Activated naive CD4-positive, alpha-beta T cell treated with Interleukin-2 at 50 U/mL for 16 hours (primary cell): ENCODE measurements at places on chromosomes 13 and 19.

- DNase-seq, result no peak
Measured at GRCh38 chr13:57409121-57409520, 222.4 kb upstream of the PCDH17 start.

DNA sequence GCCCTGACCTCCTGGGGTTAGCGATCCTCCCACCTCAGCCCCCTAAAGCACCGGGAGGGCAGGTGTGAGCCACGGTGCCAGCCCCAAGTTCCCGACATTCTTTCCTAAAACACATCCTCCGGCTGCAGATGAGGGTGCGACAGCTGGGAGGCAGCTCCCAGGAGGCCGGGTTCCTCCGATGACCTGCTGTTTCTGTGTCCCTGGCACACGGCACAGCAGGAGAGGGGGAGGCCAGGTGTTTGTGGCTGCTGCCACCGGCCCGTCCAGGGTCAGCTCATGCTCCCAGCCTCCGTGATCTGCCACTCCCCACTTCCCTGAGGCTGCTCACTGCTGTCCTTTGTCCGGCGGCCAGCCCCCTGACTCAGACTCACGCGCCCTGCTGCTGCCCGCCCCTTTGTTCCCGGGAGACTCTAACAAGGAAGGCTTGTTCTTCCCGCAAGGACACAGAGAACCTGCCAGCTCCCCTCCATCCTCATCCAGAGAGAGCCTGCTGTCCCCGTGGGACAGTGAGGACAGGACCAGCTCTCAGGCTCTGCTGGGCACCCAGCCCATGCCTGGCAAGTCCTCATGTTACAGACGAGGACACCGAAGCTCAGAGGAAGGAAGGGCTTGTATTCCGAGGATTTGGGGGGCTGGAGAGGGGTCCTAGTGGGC lies 10.6 kb upstream of the MADCAM1 start:
- no peak for DNase-seq

GRCh38 chr13:24203273-24203672 lies 42.8 kb downstream of the SPATA13 start:
- DNase-seq, result no peak

GRCh38 chr19:51027873-51028272 lies 1.5 kb upstream of the KLK11 start:
- DNase-seq, result no peak

GRCh38 chr13:106371024-106371423 lies 164.4 kb downstream of the EFNB2 start:
- no peak for DNase-seq

DNA sequence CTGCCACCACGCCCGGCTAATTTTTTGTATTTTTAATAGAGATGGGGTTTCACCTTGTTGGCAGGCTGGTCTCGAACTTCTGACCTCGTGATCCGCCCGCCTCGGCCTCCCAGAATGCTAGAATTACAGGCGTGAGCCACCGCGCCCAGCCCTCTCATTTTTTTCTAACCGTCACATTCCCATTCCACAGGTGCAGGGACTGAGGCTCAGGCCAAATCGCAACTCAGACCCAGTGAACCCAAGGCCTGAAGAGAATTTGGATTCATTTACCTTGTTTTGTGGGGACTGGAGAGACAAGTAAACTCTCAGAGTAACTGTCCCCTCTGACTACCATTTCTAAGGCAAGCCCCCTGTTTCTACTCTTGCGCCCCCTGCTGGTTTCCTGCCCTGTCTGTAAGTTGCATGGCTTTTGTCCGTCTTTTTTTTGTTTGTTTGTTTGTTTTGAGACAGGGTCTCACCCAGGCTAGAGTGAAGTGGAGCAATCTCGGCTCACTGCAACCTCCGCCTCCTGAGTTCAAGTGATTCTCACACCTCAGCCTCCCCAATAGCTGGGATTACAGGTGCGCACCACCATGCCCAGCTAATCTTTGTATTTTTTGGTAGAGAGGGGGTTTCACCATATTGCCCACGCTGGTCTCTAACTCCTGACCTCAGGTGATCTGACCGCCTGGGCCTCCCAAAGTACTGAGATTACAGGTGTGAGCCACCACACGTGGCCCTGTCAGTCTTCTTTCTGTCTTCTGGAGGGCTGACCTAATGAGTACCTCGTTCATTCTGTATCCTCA lies 2.3 kb upstream of the STRN4 start:
- peak; percentile 81 for DNase-seq

DNA sequence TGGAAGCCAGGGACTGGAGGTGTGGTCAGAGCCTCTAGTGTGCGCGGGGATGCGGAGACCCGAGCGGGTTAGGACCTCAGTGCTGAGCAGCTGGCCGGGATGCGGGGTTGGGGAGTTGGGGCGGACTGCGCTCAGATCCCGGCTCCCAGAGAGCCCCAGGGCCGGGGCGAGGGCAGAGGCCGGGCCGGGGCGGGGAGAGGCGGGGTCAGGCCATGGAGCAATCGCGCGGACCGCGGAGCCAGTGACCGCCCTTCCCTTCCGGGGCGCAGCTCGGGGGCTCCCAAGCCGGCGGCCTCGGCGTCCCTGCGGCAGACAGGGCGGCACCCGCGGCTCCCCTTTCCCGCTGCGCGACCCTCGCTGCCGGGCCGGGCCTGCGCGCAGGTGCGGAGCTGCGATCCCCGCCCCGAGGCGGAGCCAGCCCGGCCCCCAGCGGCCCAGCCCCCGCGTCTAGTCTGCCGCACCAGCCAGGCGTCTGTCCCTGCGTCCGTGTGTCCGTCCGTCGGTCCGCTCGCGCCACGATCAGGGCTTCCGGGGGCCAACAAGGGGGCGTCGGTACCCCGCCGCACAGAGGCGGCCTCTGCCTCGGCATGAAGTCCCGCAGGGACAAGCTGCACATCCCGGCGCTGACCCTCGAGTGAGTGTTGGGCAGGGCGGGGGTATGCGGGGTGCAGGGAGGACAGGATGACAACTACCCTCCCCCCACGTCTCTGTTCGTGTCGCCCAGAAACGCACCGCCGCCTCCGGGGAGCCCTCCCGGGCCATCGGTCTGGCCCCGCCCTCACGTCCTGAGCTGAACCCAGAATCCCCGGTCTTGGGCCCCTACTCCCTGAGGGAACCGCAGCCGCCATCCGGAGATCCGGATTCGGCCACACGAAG lies 12.4 kb downstream of the MAST3 start:
- DNase-seq, result peak; percentile 67

- no peak for DNase-seq
Measured at GRCh38 chr19:5081443-5082161, 112.7 kb downstream of the KDM4B start.

DNA sequence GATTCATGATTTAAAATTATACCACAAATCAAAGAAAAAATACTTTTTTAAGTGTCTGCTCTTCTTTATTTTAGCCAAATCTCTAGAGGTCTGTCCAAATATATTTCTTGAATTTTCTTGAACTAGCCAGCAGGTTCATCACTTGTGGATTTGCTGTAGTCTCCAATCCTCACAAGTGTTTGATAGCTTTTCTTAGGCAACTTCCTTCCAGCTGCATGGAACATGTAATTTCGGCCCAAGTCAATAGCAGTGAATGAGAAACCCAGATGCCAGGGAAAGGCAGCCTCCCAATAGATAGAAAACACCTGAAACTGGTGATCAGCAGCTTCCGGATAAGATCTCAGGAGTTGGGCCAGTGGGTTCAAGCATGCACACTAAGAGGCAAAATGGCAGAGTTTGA lies 15.6 kb upstream of the RNASEH2B start:
- no peak for DNase-seq

DNA sequence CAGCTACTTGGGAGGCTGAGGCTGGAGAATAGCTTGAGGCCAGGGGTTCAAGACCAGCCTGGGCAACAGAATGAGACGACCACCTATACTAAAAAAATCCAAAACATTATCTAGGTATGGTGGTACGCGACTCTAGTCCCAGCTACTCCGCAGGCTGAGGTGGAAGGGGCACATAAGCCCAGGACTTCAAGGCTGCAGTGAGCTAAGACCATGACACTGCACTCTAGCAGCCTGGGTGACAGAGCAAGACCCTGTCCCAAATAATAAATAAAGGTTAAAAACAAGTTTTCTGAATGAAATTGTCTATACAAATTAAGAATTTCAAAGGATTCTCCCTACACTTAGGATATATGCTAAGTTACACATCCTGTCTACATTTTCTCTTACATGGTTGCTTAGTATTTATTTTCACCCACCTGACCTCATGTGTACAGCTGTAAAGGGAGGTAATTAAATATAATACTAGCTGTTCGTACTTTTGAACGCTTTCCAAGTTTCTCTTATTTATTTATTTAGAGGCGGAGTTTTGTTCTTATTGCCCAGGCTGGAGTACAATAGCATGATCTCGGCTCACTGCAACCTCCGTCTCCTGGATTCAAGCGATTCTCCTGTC lies 1.6 kb downstream of the SLC25A30 start:
- DNase-seq, result no peak

- DNase-seq, result no peak
Measured at GRCh38 chr13:27083183-27083582, 88.4 kb downstream of the USP12 start.

GRCh38 chr13:39816936-39817335 lies 161.5 kb downstream of the COG6 start:
- no peak for DNase-seq

DNA sequence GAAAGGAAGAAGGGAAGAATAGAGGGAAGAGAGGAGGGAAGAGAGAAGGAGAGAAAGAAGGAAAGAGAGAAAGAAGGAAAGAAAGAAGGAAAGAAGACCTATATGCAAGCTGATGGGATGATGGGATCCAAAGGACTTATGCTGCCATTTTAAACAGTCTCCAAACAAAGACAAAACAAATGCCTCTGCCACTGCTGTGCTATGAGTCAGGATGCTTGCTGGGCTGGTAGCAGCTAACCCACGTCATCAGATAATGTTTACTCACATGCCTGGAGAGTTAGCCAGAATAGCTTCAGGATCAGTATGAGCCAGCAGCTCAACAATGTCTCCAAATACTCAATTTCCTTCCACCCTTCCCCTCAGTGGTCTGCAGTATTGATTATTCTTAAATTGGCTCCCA lies 12.0 kb upstream of the ZNF274 start:
- DNase-seq, result no peak

GRCh38 chr13:104831831-104832230 lies 1703.6 kb downstream of the EFNB2 start:
- no peak for DNase-seq
